AG09319 (cell line): ENCODE measurements at places on chromosomes 5 and 9.

DNA sequence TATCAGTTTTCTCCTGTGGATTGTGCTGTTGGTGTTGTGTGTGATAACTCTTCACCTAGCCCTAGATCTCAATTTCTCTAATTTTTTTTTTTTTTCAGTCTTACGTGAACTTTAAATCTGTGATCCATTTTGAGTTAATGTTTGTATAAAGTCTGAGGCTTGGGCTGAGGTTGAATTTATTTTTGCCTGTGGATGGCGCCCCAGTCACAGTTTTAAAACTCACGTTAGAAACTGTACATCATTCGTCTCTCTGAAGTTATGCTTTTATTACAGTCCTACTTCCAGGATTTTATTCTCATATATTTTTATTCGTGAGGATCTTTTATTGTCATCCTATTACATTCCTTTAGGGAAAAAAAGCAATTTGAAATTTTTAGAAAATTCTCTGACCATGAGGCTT is 103.1 kb downstream of the EHMT1 start:
- DNase-seq = no peak

DNA sequence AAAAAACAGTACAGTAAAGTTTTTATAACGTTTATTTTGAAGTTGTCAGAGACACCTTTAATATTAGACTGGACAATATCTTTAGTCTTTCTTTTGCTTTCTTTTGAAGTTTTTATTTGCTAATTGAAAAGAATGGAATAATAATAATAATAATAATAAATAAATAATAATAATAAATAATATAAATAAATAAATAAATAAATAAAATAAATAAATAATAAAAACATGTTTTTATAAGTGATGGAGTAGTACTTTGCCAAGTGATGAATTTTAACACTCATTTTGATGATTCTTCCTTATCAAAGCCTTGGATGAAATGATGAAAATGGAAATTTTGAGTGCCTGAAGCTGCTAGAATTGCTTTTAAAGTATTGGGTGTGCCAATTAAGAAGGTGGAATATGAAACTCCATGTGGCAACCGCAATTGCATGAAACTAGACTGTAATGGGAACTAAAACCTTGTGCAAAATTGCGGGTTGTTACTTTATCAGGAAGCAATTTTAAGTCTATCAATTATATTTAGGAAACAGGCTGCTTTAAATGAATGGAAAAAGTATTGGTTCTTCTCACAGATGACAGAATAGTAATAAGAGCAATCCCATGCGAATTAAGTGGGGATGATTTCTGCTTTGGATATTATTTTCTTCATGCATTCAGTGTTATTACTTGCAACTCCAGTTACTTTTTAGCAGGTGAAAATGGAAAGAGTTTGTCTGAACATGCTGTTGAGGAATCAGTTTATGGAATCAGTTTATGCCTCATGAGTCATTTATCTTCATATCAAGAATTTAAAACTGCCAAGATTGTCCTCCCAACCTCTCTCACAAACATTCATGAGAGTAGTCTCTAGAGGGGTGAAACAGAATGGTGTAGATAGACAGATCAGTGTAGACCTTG is 4.6 kb downstream of the ANXA1 start:
- no peak for DNase-seq

DNA sequence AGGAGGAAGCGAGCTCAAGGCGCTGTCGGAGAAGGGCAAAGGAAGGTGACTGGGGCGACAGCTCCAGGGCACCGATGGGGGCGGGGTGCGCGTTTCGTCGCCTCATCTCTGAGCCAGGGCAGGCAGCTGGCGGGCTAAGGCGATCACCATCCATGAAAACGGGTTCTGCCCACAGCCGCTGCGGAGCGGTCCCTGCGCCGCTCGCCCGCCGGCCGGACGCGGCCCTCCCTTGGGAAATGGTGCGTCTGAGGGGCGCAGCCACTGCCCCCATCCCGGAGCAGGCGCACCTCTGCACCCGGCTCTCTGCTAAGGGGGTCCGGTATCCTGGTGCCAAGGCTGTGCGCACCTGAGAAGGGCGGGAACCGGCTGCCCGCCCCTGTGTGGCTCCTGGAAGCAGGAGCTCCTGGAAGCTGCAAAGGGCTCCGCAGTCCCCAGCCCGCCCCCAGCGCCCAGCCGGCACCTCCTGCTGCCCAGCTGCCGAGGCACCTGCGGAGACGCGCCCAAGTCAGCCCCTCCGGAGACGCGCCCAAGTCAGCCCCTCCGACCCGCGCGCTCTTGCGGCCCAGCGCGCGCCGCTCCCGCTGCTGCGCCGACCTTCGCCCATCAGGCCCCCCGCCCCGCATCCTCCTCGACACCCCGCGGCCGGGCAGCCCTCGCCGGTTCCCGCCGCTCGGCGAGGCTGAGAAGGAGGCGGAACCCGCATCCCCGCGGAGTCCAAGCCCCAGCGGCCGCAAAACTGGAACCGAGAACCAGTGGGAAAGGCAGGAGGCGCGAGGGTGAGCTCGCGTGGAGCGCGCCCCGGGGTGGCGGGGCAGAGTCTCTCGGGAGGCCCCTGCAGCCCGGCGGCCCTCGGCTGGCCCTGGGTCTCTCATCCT is 757 bp downstream of the ANKRD34B start:
- no peak for DNase-seq

DNA sequence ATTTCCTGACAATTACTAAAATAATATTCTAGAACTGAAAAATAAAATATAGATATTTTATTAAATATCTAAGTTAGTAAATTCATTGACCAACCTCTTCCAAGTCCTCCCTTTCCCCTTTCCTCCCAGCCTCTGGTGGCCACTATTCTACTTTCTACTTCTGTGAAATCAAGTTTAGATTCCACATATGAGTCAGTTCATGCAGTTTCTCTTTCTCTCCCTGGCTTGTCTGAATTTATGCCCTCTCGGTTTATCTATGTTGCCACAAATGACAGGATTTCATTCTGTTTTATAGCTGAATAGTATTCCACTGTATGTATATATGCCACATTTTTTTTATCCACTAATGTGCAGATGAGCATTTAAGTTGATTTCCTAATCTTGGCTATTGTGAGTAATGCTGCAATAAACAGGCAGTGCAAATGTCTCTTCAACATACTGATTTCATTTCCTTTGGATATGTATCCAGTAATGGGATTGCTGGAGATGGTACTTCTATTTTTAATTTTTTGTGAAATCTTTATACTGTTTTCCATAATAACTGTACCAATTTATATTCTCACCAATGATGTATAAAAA is 52.3 kb downstream of the WDR36 start:
- DNase-seq = no peak
